ENCODE measurements at places on chromosomes 13 and 19.

- no peak for DNase-seq
Observed at GRCh38 chr19:10126213-10126639, 6.5 kb upstream of the EIF3G start.

DNA sequence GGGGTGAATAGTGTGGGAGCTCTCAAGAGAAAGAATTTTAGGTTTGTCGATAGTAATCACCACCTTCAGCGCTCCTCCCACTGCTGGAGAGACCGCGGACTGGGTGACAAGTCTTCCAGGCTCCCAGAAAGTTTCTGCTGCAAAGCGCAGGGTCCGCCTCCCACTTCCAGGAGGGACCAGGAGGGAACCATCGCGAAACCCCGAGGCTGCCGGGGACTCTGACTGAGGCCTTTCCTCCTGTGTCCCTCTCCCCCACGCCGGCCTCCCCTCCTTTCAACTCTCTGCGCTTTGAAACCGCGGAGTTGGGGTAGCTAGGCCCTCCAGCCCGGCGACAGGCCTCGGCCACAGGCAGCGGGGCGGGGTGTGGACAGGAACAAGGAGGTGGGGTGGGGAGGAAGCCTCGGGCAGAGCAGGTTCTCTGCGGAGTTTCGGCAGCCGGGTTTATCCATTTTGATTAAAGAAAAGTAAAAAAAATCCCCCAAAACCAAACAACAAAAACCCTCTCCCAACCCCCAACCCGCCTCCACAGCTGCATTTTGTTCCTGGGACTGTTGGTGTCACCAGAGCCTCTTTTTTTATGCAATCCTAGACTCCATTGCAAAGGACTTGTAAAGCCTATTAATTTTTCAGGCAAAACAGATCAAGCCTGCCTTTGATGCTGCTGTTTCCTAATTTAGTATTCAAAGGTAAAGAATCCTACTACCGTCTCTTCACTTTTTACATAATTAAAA lies 157.2 kb downstream of the TM9SF2 start:
- DNase-seq, result peak; percentile 72

DNA sequence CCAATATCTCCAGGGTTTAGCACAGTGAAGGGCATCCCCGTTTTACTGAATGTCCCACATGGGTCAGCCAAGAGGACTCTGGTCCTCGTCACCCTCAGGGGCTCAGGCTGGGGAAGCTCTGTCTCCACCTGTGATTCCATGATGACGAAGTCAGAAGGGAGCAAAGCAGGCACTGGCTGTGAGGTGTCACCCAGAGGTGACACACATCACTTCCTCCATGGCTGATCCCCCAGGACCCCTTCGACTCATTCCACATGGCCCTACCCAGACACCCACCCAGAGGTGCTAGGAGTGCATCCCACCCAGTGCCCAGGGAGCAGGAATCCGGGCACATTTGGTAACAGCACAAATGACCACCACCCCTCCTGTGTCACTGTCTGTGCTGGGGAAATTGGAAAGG lies 145.2 kb upstream of the VSTM2B start:
- DNase-seq, result no peak

GRCh38 chr13:20974981-20975585 lies 72.5 kb upstream of the XPO4 start:
- DNase-seq, result no peak

DNA sequence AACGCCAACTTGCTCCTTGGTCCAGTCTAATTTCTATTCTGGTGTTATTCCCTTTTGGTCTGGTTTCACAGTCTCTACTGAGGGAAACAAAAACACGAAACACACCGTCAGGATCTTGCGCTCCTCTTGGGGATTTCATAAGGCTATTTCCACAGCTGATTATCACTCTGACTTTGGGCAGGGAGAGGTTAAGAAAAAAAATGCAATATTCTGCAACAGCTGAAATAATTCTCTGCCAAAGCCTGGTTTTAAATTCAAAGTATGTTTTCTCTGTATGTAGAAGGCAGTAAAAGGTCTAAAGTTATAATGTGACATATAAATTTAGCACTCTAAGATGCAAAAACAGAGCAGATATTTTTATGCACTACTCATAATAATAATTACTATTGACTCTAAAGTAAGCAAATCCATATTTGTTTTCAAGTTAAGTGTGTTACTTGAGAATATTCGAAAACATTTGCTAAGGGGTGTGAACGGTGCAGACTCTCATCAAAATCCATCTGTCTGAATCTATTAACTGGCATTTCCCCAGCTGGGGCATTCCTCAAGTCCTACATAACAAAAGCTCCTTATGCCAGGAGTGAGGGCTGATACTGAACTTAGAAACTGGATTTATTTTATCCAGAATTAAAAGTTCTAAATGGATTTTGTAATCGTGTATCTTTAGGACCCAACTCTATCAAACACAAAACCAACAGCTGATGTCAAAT lies 38.4 kb upstream of the STARD13 start:
- no peak for DNase-seq

- no peak for DNase-seq
Observed at GRCh38 chr19:42120276-42120980, 11.8 kb downstream of the POU2F2 start.
